ENCODE measurements at places on chromosomes 3 and 15.

- DNase-seq = no peak
Measured at GRCh38 chr3:189260556-189261493, 89.1 kb downstream of the TPRG1 start.

- no peak for DNase-seq
Measured at GRCh38 chr3:70064194-70064779, 64.8 kb downstream of the SAMMSON start.

DNA sequence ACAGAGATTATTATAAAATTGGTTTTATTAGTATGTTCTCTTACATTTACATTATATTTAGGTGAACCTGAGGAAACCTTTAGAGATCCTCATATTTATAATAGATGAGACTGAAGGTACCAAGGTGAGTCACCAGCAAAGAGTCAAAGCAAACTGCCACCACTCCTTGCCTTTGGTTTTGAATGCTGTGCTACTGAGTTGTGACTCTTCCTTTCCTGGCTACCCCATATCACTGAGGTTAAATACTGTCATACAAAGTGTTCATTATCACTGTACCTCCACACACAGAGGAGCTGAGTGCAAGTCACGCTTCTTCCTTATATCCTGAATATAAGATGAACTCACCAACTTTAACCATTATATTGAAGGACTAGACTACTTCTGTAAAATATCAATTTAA, 168.2 kb downstream of the CBLB start:
- DNase-seq = no peak

DNA sequence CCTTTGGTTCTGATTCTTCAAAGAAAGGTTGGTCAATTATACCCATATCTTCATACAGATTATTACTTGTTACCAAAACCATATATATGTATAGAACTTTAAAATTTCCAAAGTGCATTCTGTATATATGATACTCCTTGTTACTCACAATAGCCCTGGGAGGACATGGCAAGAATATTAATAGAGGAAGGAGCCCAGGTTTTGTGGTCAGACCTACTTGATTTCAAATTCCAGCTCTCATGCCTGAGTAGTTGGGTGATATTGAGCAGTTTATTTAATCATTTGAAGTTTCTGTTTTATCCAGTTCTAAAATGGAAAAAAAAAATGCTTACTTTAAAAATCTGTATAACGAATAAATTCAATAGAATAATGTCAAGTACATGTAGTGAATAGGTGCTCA, 2.5 kb downstream of the IL1RAP start:
- no peak for DNase-seq
